Smooth muscle cell of the pulmonary artery (primary cell): ENCODE measurements at places on chromosomes 7 and 10. TPM values are rescaled to one million over a fixed set of nuclear protein-coding genes. Genes with fewer than 3 reads are reported as not detected.

AKR1D1 gene
- total RNA-seq = 0.07 TPM in 1 of 2 replicates, not detected in the other

PHKG1 gene
- total RNA-seq = 1.3 and 1.8 TPM in 2 replicates

DNAH11 gene
- total RNA-seq = 0.92 and 2.5 TPM in 2 replicates

SYT15B gene
- total RNA-seq = not detected in 2 replicates

APBB1IP gene
- 0.13 and 0.26 TPM in 2 replicates for total RNA-seq

GPR22 gene
- total RNA-seq = not detected in 2 replicates

SERPINE1 gene
- 1,589 and 2,809 TPM in 2 replicates for total RNA-seq

EBF3 gene
- total RNA-seq = 1.6 and 6.5 TPM in 2 replicates

LIPF gene
- total RNA-seq = not detected in 2 replicates

ZNF804B gene
- total RNA-seq = not detected in 2 replicates

NEURL1 gene
- total RNA-seq = under 0.01 and 0.63 TPM in 2 replicates

FGFR2 gene
- total RNA-seq = 0.03 and 0.07 TPM in 2 replicates

DPP6 gene
- not detected in 2 replicates for total RNA-seq

SFTPD gene
- total RNA-seq = 0.13 TPM in 1 of 2 replicates, not detected in the other

GJD4 gene
- 0.10 TPM in 1 of 2 replicates, not detected in the other for total RNA-seq

SORBS1 gene
- total RNA-seq = 1.6 and 5.1 TPM in 2 replicates

PRF1 gene
- not detected in 2 replicates for total RNA-seq

DMBT1 gene
- 0.03 and 0.13 TPM in 2 replicates for total RNA-seq

GOLGA7B gene
- under 0.01 and 0.03 TPM in 2 replicates for total RNA-seq

MEOX2 gene
- total RNA-seq = 0.40 and 28.3 TPM in 2 replicates

RPP30 gene
- 23.1 and 30.6 TPM in 2 replicates for total RNA-seq

SVIL gene
- total RNA-seq = 183 and 376 TPM in 2 replicates

MBL2 gene
- not detected in 2 replicates for total RNA-seq

TAS2R41 gene
- total RNA-seq = not detected in 2 replicates

SLC26A5 gene
- not detected in 2 replicates for total RNA-seq

EFCAB10 gene
- 0.13 TPM in 1 of 2 replicates, not detected in the other for total RNA-seq

JAZF1 gene
- total RNA-seq = 9.7 and 11.7 TPM in 2 replicates

CPA1 gene
- 0.39 and 0.40 TPM in 2 replicates for total RNA-seq

PCLO gene
- 0.03 and 0.07 TPM in 2 replicates for total RNA-seq

MUC3A gene
- not detected in 2 replicates for total RNA-seq

STOX1 gene
- 0.07 and 0.13 TPM in 2 replicates for total RNA-seq

SYT15 gene
- total RNA-seq = 0.17 and 0.20 TPM in 2 replicates

ITPRID1 gene
- not detected in 2 replicates for total RNA-seq

SPDYE2B gene
- total RNA-seq = not detected in 2 replicates

OGDHL gene
- total RNA-seq = 0.26 and 1.7 TPM in 2 replicates

ZNF425 gene
- 2.5 and 3.7 TPM in 2 replicates for total RNA-seq

CCL26 gene
- 0.36 and 1.8 TPM in 2 replicates for total RNA-seq

GNAI1 gene
- total RNA-seq = 25.0 and 52.2 TPM in 2 replicates
